ENCODE measurements at places on chromosomes 2 and 18.

- peak; percentile 20 for DNase-seq
These were observed 996.2 kb upstream of the FANCL start for GRCh38 chr2:59237311-59237710.

GRCh38 chr2:84283506-84283905 lies 175.6 kb downstream of the SUCLG1 start:
- DNase-seq = no peak

DNA sequence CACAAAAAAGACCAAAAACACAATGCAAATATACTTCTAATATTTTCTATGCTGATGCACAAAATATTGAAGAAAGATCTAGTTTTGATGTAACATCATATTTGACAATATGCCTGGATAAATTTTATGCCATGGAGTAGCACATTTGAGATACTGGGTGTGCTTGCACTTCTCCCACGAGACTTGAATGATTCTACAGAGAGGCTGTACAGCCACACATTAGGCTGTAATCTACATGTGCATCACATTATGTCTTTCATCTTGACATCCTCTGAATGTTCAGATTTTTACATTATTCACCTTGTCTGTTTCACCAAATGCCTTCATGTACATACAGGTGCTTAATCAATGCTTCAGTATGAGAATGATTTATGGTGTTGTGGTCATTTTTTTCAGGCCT lies 756.4 kb upstream of the CDH7 start:
- no peak for DNase-seq

DNA sequence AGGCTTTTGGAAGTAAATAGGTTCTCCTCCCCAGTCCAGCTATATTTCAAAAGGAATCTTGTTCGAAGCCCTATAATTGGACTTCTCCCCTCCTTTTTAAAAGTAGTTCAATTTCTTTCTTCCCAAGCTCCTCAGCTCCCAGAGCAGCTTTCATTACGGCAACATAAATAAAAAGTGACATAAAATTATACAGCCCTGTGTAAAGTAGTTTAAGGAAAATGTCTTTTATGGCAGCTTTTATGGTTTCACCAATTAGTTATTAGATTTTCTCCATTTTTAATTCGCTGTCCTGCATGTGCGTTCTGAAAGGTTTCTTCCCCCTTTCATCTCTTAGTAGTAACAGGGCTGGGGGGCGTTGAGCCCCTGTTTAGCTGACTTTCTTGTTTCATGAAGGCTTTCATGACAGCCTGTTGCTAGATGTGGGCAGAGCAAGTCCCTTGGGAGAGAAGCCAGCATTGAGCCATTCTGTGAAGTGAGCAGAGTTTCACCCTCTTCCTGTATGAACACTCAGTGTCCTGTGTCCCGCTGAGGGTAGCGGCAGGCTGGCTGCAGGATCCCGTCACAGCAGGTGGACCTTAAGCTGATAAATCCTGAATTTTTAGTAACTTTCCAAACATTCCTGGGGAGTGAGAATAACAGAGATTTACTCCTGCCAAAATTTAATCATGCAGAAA lies 229.7 kb upstream of the SPRED2 start:
- DNase-seq = peak; percentile 25

DNA sequence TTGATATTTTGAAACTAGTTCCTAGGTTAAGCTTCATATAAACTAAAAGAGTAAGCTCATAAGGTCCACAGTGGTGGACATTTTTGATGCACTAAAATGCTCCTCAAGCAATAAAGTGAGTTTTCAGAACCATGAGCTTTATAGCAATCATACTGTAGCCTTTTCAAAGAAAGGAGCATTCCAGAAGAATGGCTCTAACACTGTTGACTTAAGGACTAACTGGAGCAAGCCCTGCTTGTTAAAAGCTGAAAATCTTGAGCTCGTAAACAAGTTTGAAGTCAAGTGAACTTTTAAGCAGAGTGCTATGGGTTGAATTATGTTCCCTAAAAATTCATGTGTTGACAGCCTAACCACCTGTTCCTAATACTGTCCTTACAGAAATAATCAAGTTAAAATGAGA lies 38.0 kb downstream of the KYNU start:
- no peak for DNase-seq

DNA sequence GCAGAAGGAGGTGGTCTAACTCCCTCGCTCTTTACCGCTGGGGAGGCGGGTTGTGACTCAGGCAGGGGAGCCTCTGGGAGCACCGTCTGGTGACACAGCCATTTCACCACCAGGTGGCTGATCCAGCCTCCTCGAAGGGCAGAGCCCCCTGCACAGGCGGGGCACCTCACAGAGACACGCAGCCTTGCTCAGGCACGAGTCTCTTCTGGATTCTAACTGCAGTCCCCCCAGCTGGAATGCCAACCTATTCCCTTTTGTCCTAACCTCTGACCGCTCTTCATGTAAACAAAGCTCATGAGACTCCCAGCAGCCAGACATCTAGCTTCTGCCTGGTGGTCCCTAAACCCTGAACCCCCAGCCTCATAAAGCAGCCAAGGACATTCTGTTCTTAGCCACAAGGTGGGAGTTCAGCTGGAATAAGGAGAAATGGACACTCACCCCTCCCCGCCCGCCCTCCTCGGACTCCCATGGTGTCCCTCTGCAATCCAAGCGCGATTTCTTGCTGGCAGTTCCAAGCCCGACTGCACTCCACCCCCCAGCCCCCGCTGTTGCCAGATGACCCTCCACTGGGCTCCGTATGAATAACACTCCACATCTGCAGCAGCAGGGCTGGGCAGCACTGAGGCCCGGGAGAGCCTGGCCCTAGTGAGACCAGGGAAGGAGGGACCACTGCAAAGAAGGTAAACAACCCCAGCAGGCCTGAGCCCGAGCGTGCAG lies 84.3 kb downstream of the TNS1 start:
- DNase-seq = peak; percentile 58

DNA sequence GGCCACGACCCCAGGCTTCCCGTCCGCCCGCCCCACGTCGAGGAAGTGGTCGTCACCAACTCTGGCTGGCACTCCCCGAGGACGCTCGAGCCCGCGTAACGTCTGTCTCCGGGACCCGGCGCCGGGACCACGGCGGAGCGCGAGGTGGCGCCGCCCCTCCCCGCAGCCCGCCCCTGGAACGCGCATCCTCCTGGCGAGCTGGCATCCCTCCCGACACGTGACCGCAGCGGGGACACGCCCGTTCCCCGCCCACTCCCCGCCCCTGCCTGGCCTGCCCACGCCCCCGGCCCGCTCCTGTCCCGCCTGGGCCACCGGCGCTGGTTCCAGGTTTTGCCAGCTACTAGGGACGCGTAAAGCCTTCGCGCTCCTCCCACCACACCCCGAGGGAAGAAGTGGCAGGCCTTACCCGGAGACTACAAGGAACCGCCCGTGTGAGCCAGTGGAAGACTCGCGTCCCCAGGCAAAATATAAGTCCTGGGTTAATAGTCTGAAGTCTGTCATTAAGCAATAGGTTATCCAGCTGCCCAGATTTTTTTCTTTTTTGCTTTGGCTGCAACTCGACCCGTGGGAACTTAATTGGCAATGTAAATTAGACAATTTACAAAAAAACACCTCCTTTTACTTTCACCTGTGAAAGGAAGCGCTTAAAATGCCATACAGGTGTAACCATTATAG lies at the start of gene OSBPL1A:
TSS of gene OSBPL1A (minus strand) at position 131 of the 675 bp plus-strand sequence. CDS start 20,291 bp downstream, outside the sequence.
- DNase-seq = peak; percentile 97

DNA sequence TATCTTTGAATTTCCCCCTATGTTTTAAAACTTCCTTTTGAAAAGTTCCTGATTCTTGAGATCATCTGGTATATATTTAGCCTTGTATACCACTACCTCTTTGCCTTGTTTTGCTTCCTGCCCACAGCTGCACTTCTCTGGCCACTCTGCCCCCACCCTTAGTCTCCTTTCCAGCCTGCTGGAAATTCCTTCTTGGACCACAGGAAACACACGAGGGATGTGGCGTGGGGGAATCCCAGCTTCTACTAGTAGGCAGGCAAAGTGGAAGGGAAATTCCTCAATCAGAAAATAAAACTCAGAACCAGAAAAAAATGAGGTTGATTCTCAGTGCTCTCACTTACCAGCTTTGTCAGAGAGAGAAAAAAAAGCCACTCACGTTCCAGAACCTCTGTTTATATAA lies 13.4 kb downstream of the IL18RAP start:
- no peak for DNase-seq

DNA sequence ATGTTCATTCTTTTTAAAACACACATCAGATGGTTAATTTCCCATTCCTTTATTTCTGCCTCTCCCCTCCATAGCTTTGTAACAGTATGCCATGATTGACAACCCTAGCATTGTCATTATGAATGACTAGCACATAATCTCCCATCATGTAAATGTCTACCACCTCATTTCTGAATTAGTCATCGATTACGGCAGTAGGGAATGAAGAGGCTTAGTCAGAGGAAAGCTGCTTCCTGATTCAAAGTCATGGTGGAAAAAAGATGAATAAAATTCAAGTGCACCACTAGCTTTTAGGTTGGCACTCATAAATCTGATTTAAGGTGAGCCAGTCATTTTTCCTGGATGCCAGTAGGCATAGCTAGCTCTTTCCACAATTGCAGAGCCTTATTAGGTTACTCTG lies 19.1 kb upstream of the ACMSD start:
- DNase-seq = no peak

DNA sequence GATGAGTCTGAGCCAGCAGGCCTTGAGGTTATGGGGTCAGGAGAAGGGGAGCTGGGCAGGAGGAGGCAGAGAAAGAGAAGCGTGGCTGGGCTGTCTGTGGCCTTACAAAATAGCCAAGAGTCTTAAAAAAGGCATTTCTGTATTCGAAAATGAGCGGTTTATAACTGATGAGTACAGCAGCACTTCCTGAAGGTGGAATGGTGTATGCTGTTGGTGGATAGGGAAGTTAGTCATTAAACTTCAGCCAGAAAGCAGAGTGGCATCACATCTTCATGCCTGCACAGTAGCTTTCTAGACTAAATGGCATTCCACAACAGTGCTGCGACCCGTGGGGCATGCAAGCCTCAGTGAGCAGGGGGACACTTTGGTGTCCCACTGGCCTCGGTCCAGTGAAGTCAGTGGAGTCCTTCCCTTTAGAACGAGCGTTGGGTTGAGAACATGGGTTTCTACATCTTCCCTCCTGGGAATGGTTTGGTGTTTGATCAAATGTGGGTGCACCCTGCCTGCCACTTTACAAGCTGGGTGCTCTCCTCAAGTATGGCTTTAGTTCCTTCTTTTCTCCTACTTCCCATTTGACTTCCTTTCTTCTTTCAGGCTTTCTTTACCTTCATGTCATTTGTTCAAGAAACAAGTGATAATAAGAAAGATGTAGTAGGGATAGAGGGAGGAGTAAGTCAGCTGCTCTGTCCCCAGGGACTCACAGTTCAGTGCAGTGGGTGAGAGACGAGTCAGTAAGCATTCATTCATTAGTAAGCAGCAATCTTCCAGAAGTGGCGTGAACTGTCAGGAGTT lies 96.3 kb downstream of the ARMC9 start:
- peak; percentile 24 for DNase-seq

- no peak for DNase-seq
These were observed 322.7 kb downstream of the NOL4 start for GRCh38 chr18:33901894-33902512.

DNA sequence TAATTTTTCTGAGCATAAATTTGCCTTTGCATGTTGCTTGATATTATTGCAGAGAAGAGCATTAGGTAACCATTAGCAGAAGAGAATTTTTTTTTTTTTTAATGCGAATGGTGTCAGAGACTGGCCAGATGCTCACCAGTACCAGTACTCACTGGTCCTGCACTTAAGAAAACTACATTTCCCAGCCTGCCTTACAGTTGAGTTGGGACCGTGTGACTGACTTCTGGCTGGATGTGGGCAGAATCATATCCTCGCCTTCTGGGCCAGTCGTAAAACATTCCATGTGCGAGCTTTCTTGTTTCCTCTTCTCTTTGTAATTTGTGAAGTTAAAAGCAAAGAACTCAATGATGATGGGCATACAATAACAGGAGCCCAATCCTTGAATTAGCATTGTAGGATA lies 132.4 kb downstream of the LRRC30 start:
- DNase-seq = no peak

DNA sequence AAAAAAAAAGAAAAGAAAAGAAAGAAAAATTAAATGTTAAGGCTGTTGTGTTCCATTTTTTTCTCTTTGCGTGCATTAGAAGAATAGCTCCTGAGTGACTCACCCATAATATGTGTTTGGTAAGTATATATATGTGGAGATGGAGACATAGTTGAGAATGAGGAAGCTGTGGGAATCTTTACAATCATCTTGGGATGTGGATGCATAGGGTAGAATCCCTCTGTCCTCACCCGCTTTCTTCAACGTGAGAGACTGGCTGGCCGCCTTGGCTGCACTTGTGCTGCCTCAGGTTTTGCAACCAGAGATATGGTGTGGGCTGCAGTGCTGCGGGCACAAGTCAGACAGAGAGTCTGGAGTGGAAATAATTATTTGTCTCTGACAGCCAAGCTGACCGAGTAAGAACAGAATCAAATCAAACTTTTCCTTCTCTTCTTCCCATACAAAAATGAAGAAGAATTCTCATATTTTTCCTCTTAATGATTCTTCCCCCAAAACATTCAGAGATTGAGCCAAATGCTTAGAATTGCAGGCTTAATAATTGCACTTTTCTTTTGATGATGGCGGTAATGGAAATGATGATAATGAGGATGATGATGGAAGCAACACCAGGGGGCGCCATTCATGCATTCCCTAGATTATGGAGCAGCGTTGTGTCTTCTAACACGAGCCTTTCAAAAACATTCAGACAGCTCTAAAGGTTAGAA lies 48.5 kb downstream of the SERPINB7 start:
- no peak for DNase-seq

DNA sequence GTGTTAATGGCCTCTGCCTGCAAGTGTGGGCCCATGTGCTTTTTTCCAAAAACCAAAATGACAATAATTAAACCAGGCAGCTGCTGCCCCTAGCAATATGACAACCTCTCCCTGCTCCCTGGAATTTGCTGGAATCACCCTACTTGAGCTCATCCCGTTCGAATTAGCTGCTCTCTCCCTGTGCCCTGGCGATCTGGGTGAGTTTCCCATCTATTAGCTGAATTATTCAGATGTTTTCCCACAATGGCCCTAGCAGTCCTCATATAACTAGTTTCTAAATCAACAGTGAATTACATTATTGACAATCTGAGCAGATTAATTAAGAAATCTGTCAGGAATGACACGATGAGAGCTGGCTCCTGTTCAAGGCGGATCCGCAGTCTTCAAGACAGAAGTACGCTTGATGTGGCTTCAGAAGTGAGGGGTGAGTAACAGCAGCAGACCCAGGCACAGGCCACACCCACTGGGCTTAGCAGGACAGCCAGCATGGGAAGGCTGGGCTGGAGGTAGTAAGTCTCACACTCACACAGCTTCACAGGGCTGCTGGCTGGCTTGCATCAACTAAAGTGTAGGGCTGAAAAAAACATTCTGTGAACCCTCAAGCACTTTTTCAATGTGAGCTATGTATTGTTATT lies 366.2 kb upstream of the ID2 start:
- DNase-seq = peak; percentile 69

- peak; percentile 68 for DNase-seq
These were observed 39.4 kb downstream of the MYT1L start for GRCh38 chr2:2291500-2292260.

- no peak for DNase-seq
These were observed 4.7 kb downstream of the SEPTIN2 start for GRCh38 chr2:241320394-241320793.

DNA sequence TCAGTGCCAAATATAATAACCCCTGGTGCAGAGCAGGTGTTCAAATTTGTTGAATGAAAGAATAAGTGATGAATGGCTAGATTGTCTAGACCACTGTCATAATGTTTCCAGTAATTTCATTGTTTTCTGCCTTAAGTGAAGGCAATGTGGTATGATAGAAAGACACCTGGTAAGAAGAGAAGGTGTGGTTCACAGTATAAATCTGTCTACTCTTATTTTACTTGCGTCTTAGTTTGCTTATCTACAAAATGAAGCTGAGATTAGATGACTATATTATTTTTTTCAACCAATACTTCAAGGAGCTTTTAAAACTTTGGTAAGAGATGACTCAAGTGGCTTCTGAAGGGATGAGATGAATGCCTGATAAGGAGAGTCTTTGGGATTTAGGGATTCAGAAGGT lies 788.4 kb downstream of the EPHA4 start:
- DNase-seq = no peak
